ENCODE measurements at places on chromosomes 7 and 10.

- no peak for DNase-seq
Observed at GRCh38 chr10:5762531-5762930, 50.7 kb downstream of the GDI2 start.

GRCh38 chr7:133484086-133484485 lies 231.2 kb downstream of the EXOC4 start:
- no peak for DNase-seq

GRCh38 chr7:74029991-74030415 lies 2.0 kb downstream of the ELN start:
- no peak for DNase-seq

- DNase-seq = no peak
Observed at GRCh38 chr10:130042381-130042780, 68.2 kb downstream of the C10orf143 start.

DNA sequence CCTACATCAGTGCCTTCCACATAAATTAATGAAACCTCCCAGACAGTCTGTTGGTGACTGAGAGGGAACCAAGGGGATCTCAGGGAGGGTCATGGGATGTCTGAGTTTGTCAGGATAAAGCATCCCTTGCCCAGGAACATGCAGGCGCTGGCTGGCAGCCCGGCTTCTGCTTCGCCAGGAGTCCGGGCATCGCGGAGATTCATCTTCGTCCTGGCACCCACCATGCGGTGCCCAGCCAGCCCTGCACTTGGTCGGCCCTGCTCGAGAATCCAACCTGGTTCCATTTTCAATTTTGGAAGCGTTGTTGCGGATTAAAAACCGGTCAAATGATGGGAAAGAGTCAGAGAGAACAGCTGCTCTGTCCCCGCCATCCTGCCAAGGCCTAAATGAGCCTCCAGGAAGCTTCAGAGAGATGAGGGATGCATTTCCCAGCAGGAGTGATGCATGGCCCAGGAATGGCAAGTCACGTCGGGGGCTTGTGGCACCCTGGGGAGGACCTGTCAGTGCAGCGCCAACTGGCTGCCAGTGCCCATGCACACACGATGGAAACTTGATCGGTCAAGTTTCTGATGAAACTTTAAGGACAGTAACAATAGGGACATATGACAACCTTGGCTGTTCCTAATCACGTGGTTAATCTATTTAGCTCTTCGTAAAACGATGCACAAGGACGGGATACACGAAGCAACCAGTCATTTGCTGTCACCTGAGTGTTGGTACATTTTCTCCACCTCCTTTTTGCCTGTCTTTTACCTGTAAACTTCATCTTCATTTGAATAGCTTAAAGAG lies 260.8 kb upstream of the MKI67 start:
- DNase-seq = no peak

DNA sequence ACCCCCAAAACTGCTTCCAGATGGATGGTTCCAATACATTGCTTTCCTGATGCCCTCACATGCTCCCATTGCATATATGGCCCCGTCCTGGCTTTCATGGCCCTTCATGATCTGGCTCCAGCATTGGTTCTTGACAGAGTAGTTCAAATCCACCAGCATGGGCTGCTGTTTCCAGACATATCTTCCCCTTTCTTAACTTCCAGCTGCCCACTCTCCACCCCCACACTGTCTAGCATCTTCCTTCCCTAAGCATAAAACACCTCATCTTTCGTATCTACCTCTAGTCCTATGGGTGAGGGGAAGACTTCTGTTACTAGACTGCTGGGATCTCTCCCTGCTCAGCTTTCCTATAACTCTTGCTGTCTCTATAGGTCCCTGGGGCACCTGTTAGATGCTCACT lies 13.2 kb upstream of the GOLGA7B start:
- no peak for DNase-seq

GRCh38 chr10:122054048-122055025 lies 65.4 kb downstream of the TACC2 start:
- no peak for DNase-seq

- no peak for DNase-seq
Observed at GRCh38 chr10:62185919-62186692, 82.5 kb downstream of the RTKN2 start.

- no peak for DNase-seq
Observed at GRCh38 chr7:121271916-121272315, 56.9 kb upstream of the WNT16 start.

GRCh38 chr10:13743101-13743693 lies 156.4 kb downstream of the PRPF18 start:
- no peak for DNase-seq

GRCh38 chr7:2530071-2530987 lies 10.8 kb downstream of the LFNG start:
- DNase-seq = no peak

- no peak for DNase-seq
Observed at GRCh38 chr10:93261089-93261488, 187.4 kb downstream of the CYP26A1 start.

DNA sequence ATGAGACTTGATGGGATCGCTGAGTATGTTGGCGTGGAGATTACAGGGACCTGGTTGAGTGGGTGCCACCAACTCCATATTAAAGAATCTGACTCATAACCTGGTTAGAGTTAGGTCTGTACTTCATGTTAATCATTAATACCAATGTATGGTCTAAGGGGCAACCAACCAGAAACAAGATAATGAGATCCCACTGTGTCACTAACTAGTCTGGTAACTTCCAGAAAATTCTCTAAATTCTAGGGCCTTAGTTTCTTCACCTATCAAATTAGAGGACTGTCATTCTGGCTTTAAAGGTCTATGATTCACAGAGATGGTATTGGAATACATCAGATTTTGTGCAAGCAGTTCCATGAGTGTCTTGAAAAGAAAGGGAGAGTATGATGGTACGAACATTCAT lies 102.2 kb downstream of the SNX10 start:
- DNase-seq = no peak

DNA sequence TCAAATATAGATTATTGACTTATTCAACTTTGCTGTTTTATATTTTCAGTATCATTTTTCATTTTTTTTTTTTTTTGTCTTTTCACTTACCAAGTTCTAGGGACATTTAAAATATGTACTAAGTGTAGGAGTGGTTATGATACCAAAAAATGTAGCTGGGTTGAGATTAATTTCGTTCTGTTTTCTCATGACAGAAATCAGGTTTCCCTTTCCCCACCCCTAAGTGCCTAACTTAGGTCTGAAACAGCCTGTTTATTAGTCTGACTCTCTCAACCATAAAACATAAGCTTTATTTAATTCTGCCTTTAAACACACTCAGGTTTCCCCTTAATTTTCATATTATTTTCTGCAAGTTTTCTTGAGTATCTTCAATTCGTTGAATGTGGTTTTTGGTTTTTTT lies 22.1 kb downstream of the TMEM106B start:
- DNase-seq = no peak

DNA sequence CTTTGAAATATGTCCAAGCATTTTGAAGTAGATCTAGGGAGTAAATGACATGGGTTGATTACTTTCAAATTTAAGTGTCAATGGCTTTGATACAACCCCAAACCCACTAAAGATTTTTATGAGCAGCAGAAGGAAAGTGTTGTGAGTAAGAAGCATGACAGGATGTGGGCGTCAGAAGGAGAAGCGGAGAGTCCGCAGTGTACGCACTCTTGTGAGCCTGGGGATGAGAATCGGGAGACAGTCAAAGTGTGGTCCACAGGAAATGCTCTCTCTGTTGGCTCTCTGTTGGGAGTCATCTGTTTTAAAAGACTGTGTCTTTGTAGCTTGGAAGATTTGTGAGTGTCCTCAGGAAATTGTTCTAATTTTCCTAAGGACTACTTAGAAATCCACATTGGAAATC lies 629.8 kb upstream of the ADARB2 start:
- DNase-seq = no peak

DNA sequence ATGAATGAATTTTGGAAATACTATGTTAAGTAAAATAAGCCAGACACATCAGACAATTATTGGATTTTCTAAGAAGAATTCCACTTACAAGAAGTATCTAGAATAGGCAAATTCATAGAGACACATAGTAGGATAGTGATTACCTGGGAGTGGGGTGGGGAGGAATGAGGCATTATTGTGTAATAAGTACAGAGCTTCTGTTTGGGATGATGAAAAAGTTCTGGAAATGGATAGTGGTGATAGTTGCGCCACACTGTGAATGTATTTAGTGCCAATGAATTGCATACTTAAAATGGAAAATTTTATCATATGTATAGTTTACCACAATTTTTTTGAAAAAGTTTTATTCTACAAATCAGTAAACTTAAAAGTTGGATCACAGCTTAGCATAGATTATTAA lies 297.2 kb upstream of the KAT6B start:
- DNase-seq = no peak

GRCh38 chr7:42756841-42757240 lies 155.0 kb downstream of the C7orf25 start:
- no peak for DNase-seq

GRCh38 chr7:90409667-90410066 lies 6.4 kb downstream of the CLDN12 start:
- no peak for DNase-seq

DNA sequence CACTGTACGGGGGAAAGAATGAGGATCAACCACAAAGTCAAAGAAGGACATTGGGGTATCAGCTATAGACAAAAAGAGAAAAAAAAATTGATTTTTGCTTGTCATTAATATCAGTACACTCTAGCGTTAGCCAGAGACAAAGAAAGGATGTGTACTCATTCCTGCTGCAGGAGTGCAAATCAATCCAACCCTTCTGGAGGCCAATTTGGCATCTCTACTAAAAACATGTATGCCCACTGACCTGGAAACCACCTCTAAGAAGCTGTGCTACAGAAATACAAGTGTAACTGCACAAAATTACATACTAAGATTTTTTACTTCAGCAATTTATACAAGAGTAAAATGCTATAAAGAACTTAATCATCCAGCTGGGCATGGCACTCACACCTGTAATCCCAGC lies 13.6 kb downstream of the NSMCE4A start:
- no peak for DNase-seq

- no peak for DNase-seq
Observed at GRCh38 chr7:80632139-80632538, 6.3 kb upstream of the CD36 start.

- no peak for DNase-seq
Observed at GRCh38 chr10:78339251-78339650, 305.6 kb downstream of the RPS24 start.

- no peak for DNase-seq
Observed at GRCh38 chr7:101519324-101520023, 109.6 kb downstream of the MYL10 start.

DNA sequence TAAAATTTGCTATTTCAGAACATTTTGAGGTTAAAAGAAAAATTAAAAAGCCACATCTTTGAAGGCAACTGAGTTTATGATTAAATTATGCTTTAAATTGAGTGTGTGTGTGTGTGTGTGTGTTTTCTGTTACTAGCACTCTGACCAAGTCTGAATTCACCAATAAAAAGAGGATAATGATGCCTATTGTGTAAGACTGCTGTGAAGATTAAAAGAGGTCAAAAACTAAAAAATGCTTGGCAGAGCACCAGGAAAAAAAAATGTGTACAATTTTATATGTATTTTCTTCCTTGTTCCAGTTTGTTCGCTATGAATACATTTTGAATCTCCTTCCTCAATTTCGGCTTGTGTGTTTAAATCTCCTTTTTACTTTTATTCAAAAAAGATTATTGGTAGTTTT lies 316.6 kb upstream of the MAGI2 start:
- DNase-seq = no peak

GRCh38 chr7:149109969-149110368 lies 16.2 kb downstream of the ZNF425 start:
- no peak for DNase-seq

- no peak for DNase-seq
Observed at GRCh38 chr7:56086761-56087160, 6.0 kb downstream of the PHKG1 start.

- DNase-seq = no peak
Observed at GRCh38 chr10:122294511-122295450, 23.7 kb downstream of the BTBD16 start.

- no peak for DNase-seq
Observed at GRCh38 chr10:50490241-50490640, 133.5 kb downstream of the SGMS1 start.

- DNase-seq = no peak
Observed at GRCh38 chr7:88919478-88920131, 124.1 kb upstream of the TEX47 start.

DNA sequence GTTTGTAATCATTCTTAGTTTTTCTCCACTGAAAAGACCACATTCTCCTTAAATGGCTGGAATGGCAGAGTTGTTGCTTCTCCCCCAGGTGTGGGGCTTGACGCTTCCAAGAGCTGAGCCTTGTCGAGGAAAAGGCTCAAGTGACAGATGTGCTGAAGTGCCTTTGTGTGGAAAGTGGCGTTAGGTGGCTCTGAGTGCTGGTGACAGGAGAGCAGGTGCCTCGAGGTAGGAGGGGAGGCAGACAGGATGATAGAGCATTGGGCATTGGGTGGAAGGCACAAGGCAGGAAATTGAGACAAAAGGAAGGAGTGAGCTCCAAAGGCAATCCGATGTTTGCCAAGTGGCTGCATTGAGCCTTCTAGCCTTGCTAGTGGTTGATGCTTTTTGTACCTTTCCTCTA lies 6.7 kb downstream of the KIAA1217 start:
- DNase-seq = peak; percentile 83

GRCh38 chr7:73645643-73646174 lies 21.4 kb upstream of the MLXIPL start:
- DNase-seq = no peak

GRCh38 chr7:129914536-129915272 lies 38.1 kb downstream of the UBE2H start:
- DNase-seq = no peak

DNA sequence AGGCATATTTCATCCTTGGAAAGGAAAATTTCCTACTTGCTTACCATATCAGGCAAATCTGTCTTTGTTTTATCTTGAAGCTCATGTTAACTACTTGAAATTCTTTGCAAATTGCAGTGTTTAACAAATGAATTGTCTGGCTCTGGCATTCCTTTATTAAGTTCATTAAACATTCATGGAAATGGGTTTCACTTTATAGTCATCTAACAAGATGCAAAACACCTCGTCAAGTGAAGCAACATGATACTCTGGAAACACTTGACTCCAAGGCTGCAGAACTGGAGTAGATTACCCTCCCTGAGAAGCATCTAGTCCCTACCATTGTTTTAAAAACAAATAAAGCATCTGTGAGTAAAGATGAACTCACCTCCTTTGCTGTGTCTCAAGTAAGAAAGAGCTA lies 1086.9 kb downstream of the NRG3 start:
- no peak for DNase-seq

DNA sequence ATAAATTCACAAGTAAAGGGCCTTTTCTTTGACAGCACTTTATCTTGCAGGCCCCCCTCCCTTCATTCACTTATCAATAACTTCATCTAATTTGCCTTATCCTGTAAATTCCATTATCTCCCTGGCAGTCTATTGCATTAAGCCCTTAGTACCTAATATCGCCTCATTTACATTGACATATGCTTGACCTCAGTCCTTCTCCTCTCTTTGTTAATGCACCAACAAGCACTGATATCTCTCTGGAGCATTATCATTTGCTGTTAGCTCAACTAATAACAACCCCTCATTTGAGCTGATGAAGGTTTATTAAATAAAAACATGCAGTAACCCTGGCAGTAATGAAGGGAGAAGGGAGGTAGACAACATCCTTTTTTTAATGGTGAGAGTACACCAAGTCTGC lies 46.8 kb downstream of the EXOC4 start:
- no peak for DNase-seq

- DNase-seq = no peak
Observed at GRCh38 chr7:30906515-30907240, 5.0 kb upstream of the AQP1 start.

GRCh38 chr10:29794776-29795611 lies 160.2 kb upstream of the SVIL start:
- no peak for DNase-seq

Measured in DMS79 (cell line).